ENCODE measurements at places on chromosomes 4 and X. TPM values are rescaled to one million over a fixed set of nuclear protein-coding genes. Genes with fewer than 3 reads are reported as not detected.

CXCL10 gene
- total RNA-seq = 0.32 TPM

ADGRA3 gene
- 22.3 TPM for total RNA-seq

ANKRD50 gene
- 39.9 TPM for total RNA-seq

CT45A2 gene
- total RNA-seq = not detected

GC gene
- total RNA-seq = 0.56 TPM

GSX2 gene
- total RNA-seq = not detected

TKTL2 gene
- not detected for total RNA-seq

POF1B gene
- 1.0 TPM for total RNA-seq

ZNF630 gene
- 3.4 TPM for total RNA-seq

MGARP gene
- total RNA-seq = 4.2 TPM

RENBP gene
- total RNA-seq = 11.4 TPM

RBMXL3 gene
- total RNA-seq = not detected

MAGEA4 gene
- total RNA-seq = not detected

FSTL5 gene
- not detected for total RNA-seq

SOD3 gene
- total RNA-seq = 289 TPM

FAT4 gene
- 22.8 TPM for total RNA-seq

NCAPG gene
- 0.10 TPM for total RNA-seq

CNGA1 gene
- total RNA-seq = 0.57 TPM

ADGRG4 gene
- total RNA-seq = 1.2 TPM

RHOXF2 gene
- total RNA-seq = not detected

NIPAL1 gene
- 0.28 TPM for total RNA-seq

PDZD11 gene
- 22.9 TPM for total RNA-seq

PCDH7 gene
- total RNA-seq = 124 TPM

DCHS2 gene
- 0.28 TPM for total RNA-seq

ALG13 gene
- 45.4 TPM for total RNA-seq

AADAT gene
- total RNA-seq = 3.5 TPM

COL25A1 gene
- total RNA-seq = 1.1 TPM

CCKAR gene
- total RNA-seq = not detected

TMPRSS11D gene
- total RNA-seq = not detected

SLITRK4 gene
- total RNA-seq = 4.2 TPM
